Kidney epithelial cell (primary cell): ENCODE measurements at places on chromosomes 7 and 10. TPM values are rescaled to one million over a fixed set of nuclear protein-coding genes. Genes with fewer than 3 reads are reported as not detected.

- no peak for DNase-seq
Observed at GRCh38 chr10:17445400-17445998, 8.9 kb downstream of the ST8SIA6 start.

VWDE gene
- total RNA-seq = 1.4 and 3.3 TPM in 2 replicates

TSPAN13 gene
- total RNA-seq = 15.5 and 16.7 TPM in 2 replicates

AIFM2 gene
- total RNA-seq = 12.4 and 12.7 TPM in 2 replicates

TLX1 gene
- total RNA-seq = not detected in 2 replicates

DNA sequence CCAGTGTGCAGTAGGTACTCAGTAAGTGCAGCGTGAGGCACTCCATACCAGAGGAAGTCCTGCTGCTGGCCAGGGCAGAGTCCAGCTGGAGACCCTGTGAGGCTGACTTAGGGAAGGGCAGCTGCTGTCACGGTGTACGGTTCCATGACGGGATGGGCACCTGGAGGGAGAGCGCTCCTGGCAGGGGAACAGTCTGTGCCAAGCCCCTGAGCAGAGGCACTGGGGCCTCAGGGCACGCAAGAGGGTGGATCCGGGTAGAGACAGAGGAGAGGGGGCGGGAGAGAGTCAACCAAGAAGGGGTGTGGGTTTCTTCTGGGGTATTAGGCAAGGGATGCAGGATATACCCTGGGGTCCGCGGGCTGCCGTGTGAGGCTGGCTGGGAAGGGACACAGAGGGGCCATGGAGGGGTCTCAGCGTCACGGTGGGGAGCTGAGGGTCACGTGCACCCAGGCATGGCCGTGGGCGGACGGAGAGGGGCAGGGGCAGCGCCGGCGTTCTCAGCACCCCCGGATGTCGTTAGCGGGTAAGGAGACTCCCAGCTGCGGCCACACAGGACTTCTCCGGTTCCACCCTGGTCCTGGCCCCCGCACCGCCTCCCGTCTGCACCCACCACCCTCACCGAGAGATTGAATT is 70.5 kb downstream of the MICALL2 start:
- no peak for DNase-seq

DNA sequence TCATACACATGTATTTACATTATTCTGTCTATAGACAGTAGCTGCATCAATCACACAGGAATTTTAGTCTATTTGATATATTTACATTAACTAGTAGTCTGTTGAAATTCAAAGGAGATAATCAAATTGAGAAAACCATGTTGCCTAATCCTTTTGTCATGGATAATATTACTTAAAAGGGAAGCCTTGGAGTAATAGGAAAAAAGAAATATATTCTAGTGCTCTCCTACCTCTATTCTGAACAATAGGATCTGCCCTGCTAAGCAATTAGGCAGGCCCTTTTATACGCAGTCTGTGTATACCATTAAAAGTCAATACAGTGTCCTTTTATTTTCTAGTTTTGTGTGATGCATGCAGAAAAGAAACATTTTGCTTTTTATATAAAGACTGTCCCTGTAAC is 24.5 kb downstream of the UMAD1 start:
- DNase-seq = no peak

INHBA gene
- total RNA-seq = 76.1 and 77.1 TPM in 2 replicates

DNA sequence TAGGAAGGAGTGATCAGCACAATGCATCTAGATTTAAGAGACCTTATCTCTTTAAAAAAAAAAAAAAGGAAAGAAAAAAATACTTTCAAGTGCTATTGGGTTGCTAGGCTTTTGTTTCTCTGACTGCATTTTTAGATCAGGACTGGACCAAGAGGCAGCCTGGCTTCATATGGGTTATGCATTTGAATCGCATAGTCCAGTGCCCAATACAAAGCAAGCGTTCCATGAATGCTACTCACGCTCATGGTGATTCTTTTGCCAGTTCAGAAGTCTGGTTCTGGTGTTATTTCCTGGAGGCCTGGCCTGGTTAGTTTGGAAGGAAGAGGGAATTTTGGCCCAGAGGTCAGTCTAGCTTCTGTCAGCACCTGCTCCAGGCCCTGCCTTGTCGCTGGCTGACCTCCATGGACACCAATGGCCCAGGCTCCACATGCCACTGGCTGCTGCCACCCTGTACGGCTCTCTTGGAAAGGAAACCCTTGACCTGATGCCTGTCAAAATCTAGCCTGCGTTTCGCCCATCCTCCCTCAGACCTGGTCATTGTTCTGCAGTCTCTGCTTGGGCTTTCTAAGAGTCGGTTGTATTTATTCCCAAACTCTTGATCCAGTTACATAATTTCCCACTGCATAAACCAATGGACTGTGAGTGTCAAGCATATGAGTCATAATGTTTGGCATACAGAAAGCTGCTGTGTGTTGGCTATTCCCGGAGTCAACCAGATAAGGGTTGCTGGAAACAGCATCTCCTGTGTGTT is 74.3 kb upstream of the MKX start:
- peak; percentile 34 for DNase-seq

DNA sequence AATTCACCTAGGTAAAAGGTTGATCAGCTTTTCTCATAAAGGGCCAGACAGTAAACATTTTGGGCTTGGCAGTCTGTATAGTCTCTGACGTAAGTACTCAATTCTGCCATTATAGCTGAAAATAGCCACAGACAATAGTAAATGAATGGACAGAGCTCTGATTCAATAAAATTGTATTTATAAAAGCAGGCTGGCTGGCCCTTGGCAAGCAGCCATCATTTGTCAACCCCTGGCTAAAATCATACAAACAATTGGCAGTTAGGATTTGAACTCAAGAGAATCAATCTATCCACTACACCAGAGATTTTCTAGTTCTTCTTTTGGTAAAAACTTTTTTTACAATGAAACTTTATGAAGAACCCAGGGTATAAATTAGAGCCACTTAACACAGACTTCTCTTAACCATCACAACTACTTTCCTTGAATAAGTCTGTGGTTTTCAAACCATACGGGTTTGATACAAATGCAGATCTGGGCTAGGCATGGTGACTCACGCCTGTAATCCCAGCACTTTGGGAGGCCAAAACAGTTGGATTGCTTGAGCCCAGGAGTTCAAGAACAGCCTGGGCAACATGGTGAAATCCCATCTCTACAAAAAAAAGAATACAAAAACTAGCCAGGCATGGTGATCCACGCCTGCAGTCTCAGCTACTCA is 124.5 kb downstream of the SLC16A9 start:
- no peak for DNase-seq

DNA sequence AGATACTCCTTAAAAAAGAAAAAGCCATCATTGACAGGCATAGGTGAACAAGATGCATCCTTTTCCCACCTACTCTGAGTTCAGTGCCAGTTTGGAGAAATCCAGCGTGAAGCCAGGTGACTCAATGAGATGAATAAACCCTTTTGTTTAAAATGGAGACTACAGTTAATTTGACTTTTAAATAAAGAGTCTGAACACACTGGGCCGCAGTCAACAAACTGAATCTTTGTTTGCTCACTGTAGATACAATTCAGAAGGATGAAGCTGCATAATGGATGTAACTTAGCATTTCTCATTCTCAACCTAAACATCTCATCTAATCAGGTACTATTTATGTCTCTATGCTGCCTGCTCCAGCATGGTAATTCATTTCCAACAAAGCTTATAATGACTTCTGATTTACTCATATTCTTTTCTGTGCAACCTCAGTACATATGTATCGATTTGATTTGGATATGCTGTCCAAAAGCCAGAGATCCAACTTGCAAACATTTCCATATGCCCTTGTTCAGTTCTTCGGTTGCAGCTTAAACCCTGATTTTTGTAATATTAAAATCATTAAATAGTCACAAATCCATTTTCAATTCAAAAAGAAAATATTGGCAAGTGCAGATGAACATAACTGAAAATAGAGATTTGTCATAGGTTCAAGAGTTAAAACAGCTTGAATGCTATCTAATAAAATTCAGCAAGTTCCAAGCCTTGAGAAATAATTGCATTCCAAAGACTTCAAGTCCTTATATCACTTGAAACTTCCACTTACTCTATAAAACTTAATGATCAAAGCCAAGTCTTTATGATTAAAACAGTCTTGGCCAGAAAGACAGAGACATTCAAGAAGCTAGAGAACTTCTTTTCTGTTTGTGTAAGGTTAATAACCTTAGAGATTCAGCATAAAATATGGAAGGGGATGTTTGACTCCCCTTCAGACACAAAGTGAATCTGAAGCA is 67.8 kb downstream of the CPVL start:
- no peak for DNase-seq

DNA sequence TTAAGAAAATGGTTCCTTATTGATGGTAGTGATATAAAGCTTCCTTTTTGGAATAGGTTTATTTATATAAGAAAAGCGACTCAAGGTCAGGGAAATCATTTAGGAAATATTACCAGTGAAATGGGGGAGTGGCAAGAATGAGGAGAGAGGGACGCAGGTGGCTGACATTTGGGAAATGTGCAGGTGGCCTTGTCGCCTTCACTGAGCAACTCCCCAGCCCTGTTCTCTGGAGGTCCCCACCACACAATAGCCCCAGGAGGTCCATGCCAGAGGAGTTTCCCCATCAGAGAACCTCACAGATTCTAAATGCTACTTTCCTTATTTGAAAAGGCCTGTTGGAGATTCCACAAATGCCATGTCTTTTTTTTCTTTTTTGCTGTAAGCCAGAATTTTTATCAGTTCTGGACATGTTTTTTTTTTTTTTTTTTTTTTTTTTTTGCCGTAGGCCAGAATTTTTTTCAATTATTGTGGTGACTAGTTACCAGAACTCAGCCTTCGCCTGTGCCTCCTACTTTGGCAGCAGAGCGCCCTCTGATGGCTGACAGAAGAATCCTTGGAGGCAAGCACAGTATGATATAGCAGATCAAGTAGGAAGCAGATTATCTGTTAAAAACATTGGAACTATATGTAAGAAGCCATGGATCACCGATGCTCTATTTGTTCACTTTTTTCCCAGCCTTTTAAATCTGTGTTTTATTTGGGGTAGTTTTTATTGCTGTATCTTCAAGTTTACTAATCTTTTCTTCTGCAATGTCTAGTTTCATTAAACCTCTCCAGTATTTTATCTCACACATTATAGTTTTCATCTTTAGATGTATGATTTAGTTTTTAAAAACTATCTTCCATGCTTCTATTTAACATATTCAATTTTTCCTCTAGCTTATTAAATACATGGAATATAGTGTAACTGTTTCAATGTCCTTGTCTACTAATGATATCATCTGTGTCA is 18.6 kb downstream of the OPALIN start:
- DNase-seq = peak; percentile 21

ANLN gene
- 14.3 and 15.4 TPM in 2 replicates for total RNA-seq
